ENCODE measurements at places on chromosomes 2 and 18.
A peak's percentile ranks its signal among the peaks of the same experiment; 100 is the strongest.

DNA sequence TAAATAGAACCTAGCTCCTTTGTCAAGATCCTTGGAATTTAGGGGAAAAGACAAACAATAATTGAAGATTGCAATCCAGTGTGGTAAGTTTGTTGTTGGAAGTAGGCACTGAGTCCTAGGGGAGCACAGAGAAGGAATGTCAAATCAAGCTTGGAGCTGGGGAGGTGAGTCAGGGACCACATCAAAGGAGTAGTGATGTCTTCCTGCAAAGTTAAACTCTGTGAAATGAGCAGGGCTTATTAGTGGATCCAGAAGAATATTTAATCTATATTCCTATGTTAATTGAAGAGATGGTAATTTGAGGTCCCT lies 41.7 kb upstream of the NABP1 start:
- DNase-seq: no peak

DNA sequence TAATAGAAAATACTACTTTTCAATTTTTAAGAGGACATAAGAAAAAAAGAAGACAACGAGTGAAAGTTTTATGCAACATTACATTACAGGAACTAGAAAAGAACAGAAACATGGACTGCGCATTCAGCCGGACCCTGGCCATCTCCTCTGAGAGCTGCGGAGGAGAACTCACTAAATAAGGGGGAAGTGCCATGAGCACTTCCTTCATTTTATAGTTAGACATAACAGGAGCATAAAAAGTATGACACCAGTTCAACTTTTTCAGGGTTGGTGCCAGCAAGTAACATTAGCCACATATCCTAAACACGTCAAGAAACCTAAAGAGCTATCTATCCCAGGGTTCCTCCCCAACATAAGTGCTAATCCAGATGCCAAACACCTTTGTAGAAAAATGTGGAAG lies 78.0 kb upstream of the SERTAD2 start:
- DNase-seq: no peak

- peak; percentile 26 for DNase-seq
These were observed 7.5 kb upstream of the STAMBP start for GRCh38 chr2:73821227-73821626.

DNA sequence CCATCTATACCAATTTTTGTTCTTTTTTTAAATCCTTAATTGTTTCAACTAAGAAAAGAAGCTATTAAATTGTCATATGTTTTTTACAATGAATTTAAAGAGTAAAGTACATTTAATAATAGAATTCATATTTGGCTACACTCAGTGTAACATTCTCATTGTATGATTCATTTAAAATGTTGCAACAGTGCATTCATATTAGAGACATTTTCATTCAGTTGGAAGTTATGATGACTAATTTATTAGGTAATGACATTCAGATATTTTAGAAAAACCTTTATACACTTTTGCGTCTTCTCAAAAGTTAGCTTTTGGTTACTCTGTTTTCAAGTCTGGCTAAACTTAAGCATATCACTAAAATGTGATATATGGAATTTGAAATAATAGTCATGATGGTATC lies 887.5 kb upstream of the NRXN1 start:
- DNase-seq: no peak

DNA sequence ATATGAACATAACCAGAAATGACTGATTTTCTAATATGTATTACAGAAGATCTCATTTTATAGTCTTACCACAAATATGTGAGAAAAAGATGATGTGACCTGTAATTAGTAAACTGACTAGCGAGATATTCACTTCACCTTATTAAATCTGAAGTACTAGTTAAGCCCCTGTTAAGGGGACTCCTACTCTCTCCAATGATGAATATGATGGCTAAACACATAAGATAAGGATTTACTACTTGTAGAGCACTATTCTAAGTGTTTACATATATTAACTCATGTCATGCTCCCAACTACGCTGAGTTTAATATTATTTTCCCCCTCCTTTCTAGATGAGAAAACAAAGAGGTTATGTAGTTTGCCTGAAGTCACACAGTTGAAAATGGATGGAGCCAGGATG lies 40.9 kb downstream of the SP3 start:
- DNase-seq: no peak

DNA sequence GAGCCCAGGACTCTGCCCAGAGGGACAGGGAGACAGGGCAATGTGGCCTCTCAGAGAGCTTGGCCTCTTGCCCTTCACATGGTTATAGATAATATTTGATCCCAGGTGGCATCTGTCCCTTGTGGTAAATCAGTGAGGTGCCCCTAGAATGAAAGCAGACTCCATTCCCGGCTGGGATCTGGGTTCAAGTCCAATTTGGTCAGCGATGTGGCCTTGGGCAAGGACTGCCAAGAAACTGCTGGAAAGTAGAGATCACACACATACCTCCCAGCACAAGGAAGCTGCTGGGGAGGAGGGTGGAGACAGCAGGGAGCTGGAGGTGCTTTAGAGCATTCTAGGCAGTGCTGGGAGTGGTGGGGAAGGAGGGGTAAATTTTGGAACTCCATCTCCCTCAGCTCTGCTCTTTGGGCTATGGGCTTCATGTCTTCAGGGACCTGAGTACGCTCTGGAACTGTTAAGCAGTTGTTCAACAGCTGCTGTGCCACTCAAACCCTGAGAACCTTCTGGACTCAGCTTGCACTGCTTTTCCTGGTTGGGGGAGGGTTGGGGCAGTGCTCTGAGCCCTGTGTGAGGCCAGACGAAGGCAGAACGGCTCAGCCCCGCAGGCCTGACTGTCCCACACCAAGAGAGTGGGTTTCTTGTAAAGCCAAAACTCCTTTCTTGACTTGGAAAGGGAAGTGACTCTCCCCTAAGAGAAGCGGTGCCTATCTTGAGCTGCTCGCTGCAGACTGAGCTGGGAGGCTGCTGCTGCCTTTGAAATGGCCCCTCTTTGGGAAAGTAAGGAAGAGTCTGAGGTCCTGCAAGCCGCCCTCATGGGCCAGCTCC lies 23.0 kb downstream of the INPP5D start:
- no peak for DNase-seq

DNA sequence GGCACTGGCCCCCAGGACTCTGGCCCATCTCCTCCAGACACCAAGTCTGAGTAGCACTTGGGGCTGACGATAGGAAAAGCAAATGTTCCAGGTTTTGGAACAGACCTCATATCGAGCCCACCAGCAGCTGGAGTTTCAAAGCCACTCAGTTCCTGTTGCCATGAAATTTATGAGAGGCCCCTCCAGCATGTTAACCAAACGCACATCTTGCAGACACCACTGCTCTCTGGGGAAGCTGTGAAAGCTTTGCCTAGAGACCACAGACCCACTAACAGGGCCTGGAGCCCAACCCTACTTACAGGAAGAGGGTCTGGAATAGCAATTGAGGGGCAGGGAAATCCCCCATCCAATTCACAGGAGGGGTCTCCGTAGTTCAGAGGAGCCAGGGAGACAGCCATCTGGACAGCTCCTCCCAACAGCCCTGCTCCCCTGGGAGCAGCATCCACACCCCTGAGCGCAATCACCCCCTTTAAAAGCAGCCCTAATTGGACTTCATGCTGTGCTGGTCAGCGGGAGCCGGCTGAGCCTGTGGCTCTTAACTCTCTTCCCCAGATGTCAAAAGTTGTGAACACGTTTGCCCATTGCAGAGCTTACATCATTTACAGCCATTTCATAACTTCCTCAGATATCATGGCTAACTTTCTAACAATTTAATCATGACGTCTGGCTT lies 81.3 kb downstream of the TGFA start:
- DNase-seq: no peak

DNA sequence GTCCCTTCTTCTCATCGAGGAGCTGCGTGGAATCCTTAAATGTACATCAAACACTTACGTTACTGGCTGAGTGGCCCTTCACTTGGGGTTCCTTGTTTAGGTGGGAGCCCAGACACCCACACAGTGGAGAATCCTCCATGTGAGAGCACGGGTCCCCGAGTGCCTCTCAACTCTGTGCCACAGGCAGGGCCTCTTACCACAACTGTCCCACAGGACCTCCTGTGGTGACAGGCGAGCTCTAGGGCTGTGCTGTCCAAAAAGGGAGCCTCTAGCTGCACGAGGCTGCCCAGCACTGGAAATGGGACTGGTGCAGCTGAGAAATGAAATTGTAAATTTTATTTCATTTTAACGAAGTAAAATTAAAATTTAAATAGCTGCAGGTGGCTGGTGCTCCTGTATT lies 145.7 kb downstream of the DYSF start:
- no peak for DNase-seq

DNA sequence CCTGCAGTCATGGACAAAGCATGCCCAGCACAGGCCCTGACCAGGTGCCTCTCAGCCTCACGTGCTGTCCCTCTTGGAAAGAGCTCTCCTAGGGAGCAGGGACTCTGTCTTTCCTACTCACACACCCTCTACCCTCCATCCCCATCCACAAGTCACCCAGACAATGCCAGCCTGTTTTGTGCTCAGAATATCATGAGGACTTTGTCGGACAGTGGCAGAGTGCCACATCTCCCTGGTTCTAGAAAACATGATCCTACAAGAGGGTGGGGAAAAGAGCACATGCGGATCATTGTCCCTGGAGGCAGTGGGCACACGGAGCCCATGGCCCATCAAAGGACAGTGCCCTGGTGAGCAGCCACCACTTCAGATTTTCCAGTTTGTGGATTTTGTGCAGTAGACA lies 3.7 kb upstream of the MAL start:
- DNase-seq: no peak

- DNase-seq: no peak
These were observed 444.9 kb downstream of the TMX3 start for GRCh38 chr18:68270017-68270416.

GRCh38 chr2:65658266-65658665 lies 225.9 kb upstream of the SPRED2 start:
- no peak for DNase-seq

DNA sequence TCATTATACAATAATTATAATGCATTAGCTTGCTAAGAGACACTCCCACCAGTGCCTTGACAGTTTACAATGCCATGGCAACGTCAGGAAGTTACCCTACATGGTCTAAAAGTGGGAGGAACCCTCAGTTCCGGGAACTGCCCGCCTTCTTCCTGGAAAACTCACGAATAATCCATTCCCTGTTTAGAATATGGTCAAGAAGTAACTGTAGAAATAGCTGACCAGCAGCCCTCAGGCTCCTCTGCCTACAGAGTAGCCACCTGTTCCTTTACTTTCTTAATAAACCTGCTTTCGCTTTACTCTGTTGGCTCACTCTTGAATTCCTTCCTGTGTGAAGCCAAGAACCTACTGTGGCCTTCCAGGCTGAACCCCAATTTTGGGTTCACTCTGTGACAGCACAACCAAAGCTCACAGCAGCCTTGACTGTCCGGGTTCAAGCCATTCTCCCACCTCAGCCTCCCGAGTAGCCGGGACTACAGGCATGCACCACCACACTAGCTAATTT lies 20.0 kb upstream of the PTPN2 start:
- DNase-seq: no peak

DNA sequence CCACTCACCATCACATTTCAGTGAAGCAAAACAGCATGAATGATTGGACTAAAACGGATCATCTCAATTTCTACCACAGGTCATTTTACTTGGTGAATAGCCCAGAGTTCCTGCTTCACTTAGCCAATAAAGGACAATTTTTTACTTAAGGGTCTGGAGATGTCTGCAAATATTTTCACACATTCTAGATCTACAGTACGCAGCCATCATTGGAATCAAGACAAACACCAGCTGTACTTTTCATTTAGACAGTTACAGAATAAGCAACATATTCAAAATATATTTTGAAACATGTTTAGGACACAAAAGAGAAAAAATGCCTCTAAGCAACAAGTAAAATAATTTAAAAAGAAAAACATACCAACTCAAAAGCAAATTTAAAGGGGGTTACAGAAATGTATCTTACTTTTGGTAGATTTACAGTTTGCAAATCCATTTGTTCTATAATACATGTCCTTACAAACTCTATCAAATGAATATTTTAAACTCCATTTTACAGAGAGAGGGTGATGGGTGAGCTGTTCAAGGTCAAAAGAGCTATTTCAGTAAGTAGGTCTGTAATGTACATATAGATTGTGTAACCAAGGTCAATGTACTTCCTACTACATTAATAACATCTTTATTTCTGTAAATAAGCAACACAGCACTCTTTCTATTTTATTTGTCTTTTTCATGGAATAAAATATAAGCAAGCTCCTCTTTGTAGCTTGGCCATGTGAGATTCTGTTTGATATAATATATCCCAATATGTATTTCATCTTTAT lies 13.4 kb downstream of the PPP1R1C start:
- no peak for DNase-seq

DNA sequence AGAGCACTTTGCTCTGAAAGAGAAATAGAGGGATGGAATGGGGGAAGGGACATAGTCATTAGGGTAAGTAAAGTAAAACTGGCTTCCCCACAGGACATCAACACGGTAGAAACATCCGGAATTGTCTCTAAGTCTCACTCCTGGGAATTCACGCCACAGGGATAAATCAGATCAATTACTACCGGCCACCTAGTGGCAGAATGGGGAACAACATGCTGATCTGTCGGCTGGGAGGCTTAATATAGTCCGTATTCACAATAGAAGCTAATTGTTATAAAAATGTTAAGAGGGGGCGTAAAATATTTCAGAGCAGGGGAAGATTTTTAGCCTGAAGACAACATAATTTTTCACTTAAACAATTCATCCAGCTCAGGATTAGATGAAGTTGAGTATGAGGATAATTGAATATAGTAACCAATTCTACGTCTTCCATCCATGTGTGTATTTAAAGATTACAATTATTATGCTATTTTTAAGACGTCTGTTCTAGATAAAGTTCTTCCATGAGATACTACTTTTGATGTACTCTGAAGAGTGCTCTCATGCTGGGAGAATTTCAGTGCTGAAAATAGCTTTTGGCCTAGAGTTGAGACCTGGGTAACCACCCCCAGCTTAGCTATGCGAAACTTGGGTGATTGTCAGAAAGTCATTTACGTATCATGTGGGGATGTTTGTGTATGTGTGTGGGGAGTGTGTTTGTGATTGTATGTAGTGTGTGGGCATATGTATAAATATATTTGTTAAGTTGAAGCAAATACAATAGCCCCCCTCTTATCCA lies 65.7 kb downstream of the LRRTM1 start:
- DNase-seq: no peak

- DNase-seq: no peak
These were observed 5.8 kb upstream of the WNT6 start for GRCh38 chr2:218853766-218854165.

- no peak for DNase-seq
These were observed 162.2 kb downstream of the BAZ2B start for GRCh38 chr2:159454185-159454584.

DNA sequence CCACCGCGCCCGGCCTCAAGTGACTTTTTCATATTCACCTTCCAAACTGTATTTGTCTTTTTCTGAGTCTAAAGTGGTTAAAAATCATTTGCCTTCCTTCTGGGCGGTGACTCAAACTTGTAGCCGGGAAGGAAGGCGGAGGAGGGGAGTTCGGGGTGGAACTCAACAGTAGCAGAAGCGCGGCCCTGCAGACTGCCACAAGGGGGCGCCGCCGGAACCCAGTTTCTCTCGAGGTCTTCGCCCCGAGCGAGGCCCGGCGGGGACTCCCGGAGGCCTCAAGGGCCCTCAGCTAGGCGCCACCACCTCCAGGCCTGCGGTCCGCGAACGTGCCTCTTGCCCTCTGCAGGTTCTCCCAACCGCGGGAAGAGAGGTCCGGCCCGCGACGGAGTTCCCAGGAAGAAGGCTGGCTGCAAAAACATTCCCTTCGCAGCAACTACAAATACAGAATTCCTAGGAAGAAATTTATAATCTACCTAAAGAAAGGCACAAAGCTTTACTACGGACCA lies 16.8 kb upstream of the ITM2C start:
- peak; percentile 92 for DNase-seq

All from stimulated activated CD4-positive, alpha-beta T cell treated with anti-CD3 and anti-CD28 coated beads, Interleukin-15, amount 100 ng/mL, for 48 hours (primary cell).